ENCODE measurements at places on chromosomes 6 and 20.

GRCh38 chr6:143348531-143348930, 102.0 kb downstream of the ADAT2 start:
- DNase-seq: no peak

DNA sequence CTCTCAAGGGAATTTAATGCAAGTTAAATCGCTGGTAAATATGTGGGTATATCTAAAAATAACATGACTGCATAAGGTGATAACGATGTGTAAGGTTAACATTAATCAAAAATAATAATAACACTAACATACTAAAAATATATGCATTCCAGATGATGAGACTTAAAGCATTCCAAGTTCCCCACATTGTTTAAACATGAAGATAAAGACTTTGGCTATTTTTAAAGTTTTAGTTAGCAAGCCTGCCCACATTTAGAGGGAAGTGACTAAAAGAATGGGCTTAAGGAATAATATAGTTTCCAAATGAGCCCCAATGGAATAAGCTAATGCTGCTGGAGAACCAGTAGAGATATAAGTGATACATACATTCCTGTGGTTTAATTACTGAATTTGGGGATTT, 941.3 kb downstream of the TBC1D32 start:
- DNase-seq: no peak

DNA sequence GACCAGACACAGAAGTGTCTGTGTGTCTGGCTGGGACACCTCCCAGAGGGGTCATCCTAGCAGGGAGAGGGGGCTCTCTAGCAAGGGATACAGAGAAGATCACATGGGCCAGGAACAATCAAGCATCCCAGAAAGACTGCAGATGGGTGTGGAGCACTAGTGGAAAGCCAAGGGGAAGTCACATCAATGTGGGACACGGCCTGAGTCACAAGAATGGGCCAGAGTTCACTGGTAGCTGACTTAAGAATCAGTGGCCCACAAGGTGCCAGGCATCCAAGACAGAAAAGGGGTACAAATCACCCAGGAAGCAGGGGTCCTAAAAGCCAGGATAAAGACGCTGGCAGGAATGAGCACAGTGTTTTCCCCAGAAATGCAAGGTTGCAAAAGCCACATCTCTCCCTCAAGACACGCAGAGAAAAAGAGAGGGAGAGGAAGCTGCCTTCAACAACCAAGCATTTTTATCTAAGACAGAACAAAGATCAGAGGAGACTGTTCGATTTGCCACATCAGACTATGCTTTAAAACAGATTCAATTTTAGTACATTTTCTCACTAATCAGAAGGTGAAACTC, 113.6 kb upstream of the DST start:
- no peak for DNase-seq

- DNase-seq: no peak
Observed at GRCh38 chr6:26375270-26375669, 7.6 kb upstream of the BTN2A2 start.

DNA sequence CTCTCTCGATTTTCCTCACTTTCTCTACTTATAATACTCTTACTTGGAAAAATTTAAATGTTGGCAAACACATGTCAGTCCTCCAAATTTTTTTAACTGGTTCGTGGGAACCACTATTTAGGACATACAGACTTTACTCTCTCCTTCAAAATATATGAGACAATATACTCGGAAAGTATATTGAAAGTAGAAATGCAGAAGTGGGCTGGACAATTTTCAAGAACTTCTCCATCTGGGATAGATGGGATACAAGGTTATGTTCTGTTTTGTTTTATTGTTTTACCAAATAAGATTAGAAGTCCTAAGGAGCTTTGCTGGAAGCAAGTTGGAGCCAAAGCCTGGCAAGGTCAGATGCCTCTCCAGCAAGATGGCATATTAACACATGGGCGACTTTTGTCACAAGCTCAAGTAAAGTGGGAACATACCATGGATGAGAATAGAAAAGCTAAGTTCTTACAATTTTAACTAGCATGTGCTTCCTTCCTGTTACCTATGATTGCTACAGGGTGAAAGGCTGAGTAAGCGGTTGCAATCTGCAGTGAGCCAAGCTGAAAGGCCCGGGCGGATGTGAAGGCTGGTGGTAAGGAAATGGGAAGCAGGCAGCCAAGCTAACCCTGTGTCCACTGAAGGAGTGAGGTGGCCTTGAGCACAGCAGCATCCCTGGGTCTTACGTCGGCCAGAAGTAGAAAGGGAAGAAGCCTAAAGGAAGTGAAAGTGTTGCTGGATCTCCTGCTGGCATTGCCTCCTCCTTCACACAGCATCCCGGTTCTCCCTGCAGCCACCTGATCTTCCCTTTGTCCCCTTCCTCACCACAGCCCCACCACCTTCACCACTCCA, 7.1 kb downstream of the MAP3K5 start:
- DNase-seq: no peak

DNA sequence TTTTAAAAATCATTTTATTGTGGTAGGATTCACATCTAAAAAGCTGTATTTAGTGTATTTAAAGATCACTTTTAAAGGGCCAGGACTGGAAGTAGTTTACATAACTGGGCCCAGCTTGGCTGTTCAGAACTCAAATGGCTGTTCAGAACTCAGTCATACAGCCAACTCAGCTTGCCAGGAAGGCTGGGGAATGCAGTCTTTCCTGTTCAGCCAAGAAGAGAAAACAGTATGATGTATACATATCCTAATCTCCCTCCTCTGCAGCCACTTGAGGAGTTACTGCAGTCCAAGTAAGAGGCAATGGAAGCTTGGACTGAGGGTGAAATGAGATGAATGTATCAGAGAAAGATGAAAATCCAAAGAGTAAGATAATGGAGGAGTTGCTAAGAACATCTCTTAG, 24.6 kb downstream of the DSTN start:
- no peak for DNase-seq

DNA sequence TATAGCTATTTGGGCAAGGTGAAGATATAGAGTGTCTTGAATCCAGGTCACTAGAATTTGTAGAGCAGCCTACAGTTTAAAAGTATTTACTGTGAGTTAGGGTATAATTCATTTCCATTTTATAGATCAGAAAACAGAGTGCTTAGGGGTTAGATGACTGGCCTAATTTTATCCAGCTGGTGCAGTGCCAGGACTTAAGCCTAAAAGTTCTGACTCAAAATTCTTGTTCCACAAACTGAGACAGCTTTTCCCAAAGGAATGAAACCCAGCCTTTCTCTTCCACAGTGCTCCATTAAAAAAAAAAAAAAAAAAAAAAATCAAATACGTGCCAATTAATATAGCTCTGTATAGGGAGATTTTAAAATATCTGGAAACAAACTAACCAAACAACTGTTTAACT, 441.0 kb upstream of the MARCKS start:
- DNase-seq: no peak

GRCh38 chr20:49516916-49517804, 34.7 kb upstream of the KCNB1 start:
- no peak for DNase-seq

DNA sequence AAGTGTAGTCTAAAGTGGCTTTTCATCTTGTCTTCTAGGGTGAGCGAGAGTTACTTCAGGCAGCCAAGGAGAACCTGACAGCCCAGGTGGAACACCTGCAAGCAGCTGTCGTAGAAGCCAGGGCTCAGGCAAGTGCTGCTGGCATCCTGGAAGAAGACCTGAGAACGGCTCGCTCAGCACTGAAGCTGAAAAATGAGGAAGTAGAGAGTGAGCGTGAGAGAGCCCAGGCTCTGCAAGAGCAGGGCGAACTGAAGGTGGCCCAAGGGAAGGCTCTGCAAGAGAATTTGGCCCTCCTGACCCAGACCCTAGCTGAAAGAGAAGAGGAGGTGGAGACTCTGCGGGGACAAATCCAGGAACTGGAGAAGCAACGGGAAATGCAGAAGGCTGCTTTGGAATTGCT, 27.1 kb downstream of the C20orf173 start:
- no peak for DNase-seq

DNA sequence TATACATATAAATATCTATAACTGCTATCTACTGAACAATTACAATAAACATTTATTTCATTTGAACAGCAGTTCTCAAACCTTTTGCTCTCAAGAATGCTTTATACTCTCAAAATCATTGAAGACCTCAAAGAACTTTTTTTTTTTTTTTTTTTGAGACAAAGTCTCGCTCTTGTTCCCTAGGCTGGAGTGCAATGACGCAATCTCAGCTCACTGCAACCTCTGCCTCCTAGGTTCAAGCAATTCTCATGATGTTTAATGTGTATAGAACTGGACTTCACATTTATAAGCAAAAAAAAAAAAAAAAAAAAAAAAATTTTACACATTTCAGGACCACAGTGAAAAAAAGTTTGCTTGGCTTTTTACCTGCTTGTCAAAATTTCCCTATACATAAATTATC, 11.7 kb downstream of the UBE2V1 start:
- DNase-seq: no peak

- no peak for DNase-seq
Observed at GRCh38 chr6:2381872-2382661, 136.7 kb upstream of the GMDS start.

- DNase-seq: no peak
Observed at GRCh38 chr20:63540417-63541186, 3.4 kb upstream of the PTK6 start.

GRCh38 chr20:35421322-35421721, 9.5 kb upstream of the UQCC1 start:
- DNase-seq: no peak

GRCh38 chr20:44450281-44450889, 25.3 kb upstream of the TTPAL start:
- DNase-seq: no peak

- peak; percentile 15 for DNase-seq
Observed at GRCh38 chr20:37911838-37912281, 8.9 kb downstream of the VSTM2L start.

DNA sequence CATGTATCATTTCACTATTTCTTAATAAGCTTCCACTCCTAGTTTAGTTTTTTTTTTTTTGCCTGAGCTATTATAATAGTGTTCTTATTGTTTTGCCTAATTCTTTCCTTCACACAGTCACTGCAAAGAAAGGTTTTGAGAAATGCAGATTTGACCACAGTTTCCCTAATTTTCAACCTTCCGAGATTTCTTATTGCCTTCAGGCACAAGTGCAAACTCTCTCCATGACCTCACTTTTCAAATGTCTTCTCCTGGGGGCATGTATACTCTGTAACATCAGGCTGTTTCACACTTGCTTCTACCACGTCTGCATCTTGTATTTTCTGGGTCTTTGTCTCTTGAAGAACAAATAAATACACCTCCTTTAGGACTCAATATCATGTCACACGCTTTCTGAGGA, 339.0 kb upstream of the CITED2 start:
- DNase-seq: no peak
